Vagina (tissue), 2 donors: ENCODE measurements at places on chromosomes 4 and X.

GRCh38 chrX:10064736-10065135 is 92.0 kb upstream of the CLCN4 start:
- no peak for DNase-seq

- DNase-seq, result no peak
These were observed 5.1 kb upstream of the ASB9 start for GRCh38 chrX:15274946-15275345.

GRCh38 chrX:73563738-73564068 is 706 bp downstream of the CHIC1 start:
- DNase-seq, result no peak

- DNase-seq, result no peak
These were observed 305.4 kb upstream of the LDB2 start for GRCh38 chr4:17203797-17204196.

- no peak for DNase-seq
These were observed 150.9 kb downstream of the BCOR start for GRCh38 chrX:39946822-39947221.

DNA sequence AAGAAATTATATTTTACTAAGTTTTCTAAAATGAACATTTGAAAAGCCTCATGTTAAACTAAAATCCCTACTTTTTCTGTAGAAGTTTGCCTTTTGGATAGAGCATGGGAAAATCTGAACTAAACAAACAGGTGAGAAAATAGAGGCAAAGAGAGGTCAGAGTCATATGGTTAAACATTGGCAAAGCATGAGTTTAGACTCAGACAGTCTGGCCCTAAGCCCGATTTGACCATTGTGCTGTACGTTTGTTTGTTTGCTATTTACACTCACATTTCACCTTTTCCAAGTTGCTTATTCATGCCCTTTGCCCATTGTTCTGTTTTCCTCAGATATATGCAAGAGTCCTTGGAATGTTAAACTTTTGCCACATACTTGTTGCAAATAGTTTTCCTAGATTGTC is 85.4 kb downstream of the TIGD2 start:
- no peak for DNase-seq

- DNase-seq, result no peak
These were observed 805 bp downstream of the ATP8A1 start for GRCh38 chr4:42655921-42656678.

- DNase-seq, result no peak
These were observed 36.3 kb downstream of the IL21 start for GRCh38 chr4:122584519-122584918.

DNA sequence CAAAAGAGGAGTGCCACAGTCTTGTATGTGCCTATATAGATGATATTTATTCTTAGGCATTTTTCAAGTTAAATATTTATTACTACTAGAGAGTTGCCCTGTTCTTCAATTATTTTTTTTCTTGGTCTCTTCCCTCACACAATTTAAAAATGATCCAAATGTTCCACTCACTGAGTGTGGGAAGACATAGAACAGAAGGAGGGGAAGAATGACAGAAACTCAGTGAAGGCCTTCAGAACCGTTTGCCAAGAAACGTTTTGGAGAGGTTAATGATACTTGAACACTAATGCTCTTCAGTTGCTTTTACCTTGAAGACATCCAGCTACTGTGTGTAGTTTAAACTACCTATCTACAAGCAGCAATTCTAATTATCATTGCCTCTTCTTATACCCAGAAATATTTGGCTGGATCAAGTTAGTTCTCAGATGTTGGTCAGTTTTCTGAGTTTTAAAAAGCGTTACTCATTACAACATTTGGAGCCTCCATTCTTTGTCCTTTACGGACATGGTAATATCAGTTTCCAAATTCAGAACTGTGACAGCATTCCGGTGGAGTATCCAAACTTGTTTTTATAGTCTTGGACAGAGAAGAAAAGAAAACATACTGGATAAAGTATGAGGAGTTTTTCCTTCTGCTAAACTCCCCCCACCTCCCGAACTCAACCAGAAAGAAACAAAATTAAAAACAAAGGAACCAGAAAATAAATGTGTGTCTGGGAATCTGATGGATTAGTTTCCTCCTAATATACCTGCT is 389.7 kb downstream of the SPRY1 start:
- no peak for DNase-seq

GRCh38 chrX:135984256-135984655 is 979 bp upstream of the SLC9A6 start:
- DNase-seq, result no peak

DNA sequence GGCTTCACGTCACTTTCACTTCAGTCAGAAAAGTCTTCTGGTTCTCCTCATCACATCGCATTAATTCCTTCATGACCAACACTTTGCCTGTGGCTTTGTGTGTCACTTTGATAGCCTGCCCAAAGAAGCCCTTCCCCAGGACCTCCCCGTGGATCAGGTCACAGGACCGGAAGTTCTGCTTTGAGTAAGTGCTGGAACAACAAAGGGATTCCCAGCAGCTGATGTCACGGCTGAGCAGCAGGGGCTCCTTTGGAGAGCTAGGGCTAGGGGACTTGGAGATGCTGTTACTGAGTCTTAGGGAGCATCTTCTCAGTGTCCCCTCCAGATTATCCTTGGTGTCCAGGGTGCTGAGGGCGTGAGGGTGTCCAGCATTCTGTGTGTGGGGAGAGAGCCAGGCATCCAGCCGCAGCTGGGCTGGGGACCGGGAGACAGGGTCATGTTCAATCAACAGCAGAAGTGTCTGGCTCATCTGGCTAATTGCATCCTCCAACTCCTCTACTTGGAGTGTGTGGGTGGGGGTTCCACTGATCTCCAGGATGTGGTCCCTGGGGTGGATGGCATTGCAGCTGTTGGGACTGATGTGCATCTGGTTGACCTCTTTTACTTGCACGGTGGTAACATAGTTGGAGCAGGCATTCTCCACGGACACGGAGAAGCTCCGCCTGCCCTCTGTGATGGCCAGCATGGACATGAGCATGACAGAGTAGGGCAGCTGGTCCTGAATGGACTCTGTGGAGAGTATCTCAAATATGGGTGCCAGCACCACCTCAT is 39.2 kb upstream of the ARHGAP6 start:
- no peak for DNase-seq

GRCh38 chrX:69884210-69884609 is 165.5 kb downstream of the AWAT2 start:
- no peak for DNase-seq

DNA sequence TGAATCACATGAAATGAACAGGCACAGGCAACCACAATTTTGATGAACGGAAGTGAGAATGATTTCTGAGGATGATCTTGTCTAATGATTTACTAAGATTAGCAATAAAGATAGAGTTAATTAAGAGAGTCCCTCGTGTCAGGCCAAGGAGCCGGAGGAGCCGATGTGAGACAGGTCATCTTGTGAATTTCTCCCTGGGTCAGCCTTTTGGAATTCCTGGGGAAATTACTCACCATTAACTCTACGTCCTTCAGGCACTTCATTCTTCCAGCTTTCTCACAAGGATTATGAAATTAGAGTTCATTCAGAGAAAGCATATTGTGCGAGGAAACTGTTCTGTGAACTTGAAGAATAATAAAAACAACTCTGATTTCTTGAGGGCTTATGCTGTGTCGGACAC is 86.7 kb downstream of the PSAPL1 start:
- no peak for DNase-seq

- no peak for DNase-seq
These were observed 32.4 kb upstream of the PDLIM3 start for GRCh38 chr4:185567381-185568376.
